ENCODE measurements at places on chromosomes 2 and 18. TPM values are rescaled to one million over a fixed set of nuclear protein-coding genes. Genes with fewer than 3 reads are reported as not detected.

The BMP10 gene
- polyA plus RNA-seq: not detected

The FAM237A gene
- not detected for polyA plus RNA-seq

The GAL3ST2 gene
- 0.37 TPM for polyA plus RNA-seq

- DNase-seq: no peak
Observed at GRCh38 chr2:190860985-190861680, 19.5 kb upstream of the GLS start.

The XPO1 gene
- 236 TPM for polyA plus RNA-seq

DNA sequence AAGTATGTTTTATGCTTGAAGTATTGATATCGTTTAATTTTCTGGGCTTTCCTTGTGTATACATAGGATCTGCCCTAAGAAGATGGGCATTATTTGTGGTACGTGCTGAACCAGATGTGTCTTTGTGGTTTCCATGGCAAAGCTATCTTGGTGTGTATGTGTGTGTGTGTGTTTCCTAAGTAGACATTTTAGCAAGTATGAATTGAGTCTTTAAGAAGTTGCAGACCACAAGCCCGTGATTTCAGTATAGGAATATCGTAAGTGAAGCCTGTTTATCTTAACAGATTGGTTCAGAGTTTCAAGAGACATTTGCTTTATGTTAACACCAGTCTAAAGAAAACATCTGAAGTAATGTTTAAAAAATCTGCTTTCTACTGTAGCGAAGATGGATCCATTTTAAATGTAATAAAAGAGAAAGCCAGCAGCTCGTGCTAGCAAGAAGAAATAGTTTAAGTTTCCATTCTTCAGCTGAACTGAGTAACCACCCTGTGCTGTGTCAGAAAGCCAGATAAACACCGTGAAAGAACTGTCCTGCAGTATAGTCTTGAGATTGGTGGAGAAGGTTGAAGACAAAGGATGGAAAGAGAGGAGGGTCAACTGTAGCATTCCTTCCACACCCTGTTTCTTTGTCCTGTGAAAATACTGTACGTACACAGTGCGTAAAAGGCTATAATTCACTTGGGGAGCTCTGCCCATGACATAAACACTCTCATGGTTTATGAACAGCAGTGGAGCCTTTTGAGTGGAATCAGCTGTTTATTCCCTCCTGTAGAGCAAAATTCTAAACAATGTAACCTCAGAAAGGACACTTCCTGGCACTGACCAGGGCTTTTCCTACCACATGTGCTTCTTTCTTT lies 91.9 kb upstream of the FOSL2 start:
- DNase-seq: peak; percentile 47

The CFAP210 gene
- polyA plus RNA-seq: 3.4 TPM

- no peak for DNase-seq
Observed at GRCh38 chr2:16386031-16386430, 279.6 kb downstream of the CYRIA start.

DNA sequence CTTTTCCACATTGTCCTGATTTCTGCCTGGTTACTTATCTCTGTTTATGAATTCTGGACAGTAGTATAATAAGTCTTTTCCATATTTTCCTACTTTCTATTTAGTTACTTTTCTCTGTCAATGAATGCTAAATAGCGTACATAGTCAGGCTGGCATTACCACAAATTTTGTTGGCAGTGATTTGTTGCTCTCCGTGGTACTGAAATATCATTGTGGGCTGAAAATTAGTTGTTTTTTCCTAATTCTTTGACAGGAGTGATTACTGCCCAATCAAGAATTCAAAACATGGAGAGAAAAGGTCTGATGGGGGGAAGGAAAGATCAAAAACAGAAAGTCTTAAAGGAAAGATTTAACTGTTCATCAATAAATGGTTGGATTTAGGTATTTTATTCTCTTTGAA lies 7.7 kb upstream of the GALNT13 start:
- no peak for DNase-seq

- DNase-seq: no peak
Observed at GRCh38 chr2:30372826-30373225, 74.2 kb upstream of the LCLAT1 start.

The ASNSD1 gene
- 66.3 TPM for polyA plus RNA-seq

DNA sequence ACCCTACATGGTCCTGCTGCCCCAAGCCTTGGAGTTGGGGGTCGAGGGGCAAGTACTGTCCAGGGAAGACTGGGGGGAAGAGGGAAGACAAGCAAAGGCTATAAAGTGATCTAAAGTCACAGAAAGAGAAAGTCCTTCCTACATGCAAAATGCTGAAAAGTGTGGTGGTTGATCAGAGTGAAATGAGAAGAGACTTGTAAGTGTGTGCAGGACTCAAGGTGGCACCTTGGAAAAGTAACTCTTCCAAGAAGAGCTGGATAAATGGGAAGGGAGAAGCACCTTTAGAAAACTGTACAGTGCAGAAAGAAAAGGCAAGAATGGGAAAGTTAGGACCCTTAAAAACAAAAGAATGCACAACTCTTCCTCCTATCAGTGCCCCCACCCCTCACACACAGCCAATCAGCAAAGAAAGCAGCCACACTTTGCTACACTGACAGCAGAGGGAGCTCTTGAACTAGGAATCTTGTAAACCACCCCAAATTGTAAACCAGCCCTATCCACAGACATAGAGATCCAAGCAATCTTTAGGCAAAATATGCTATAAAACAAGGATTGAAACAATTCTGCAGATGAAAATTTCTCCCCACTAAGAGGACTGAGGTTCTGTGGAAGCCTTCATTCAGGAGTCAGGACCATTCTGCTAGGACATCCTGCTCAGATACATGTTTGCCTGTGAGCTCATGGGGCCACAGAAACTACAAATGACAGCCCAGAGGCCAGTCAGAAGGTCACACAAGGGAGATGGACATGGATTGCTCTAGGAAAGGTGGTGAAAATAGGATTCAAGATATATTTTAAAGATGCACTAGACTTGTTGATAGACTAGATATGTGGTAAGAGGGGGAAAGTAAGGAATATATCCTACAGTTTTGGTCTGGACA lies 146.4 kb downstream of the FTCDNL1 start:
- no peak for DNase-seq

- DNase-seq: no peak
Observed at GRCh38 chr2:105876191-105876590, 131.5 kb downstream of the NCK2 start.

The CRYBA2 gene
- polyA plus RNA-seq: not detected

DNA sequence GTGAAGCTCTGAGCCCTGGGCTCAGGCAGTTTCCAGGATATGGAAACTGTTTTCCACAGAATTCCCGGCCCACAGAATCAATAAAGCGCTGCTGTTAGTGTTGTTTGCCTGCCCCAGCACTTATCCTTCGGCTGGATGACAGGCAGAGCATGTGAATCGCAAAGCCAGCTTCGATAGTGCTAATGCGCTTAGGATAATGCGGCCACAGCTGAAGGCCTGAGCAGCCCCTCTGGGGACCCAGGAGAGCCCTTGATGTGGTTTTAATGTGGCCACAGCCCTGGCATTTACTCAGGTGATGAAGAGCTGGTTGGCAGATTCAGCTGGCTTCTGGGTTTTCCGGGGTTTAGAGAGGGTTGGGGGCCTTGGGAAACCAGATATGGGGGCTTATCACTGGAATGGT lies 23.7 kb downstream of the PCARE start:
- no peak for DNase-seq

DNA sequence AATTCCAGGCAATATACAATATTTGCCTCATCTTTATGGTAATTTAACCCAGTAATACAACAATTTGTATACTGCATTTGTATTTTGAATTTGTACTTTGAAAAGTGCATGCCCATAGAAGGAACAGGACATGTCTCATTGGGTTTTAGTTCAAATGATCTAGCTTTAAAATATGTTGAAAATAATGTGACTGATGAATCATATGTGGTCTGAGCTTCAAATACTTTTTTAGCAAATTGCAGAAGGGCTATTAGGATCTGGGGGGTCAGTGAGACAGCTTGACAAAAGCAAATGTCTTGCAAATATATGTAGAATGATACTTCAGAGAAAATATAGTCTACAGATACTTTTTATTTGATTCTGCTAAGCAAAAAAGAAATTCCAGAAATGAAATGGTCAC lies 248.9 kb downstream of the DCC start:
- no peak for DNase-seq

The WNT6 gene
- polyA plus RNA-seq: 0.27 TPM

GRCh38 chr2:177171418-177171865 lies 41.2 kb upstream of the HNRNPA3 start:
- no peak for DNase-seq

DNA sequence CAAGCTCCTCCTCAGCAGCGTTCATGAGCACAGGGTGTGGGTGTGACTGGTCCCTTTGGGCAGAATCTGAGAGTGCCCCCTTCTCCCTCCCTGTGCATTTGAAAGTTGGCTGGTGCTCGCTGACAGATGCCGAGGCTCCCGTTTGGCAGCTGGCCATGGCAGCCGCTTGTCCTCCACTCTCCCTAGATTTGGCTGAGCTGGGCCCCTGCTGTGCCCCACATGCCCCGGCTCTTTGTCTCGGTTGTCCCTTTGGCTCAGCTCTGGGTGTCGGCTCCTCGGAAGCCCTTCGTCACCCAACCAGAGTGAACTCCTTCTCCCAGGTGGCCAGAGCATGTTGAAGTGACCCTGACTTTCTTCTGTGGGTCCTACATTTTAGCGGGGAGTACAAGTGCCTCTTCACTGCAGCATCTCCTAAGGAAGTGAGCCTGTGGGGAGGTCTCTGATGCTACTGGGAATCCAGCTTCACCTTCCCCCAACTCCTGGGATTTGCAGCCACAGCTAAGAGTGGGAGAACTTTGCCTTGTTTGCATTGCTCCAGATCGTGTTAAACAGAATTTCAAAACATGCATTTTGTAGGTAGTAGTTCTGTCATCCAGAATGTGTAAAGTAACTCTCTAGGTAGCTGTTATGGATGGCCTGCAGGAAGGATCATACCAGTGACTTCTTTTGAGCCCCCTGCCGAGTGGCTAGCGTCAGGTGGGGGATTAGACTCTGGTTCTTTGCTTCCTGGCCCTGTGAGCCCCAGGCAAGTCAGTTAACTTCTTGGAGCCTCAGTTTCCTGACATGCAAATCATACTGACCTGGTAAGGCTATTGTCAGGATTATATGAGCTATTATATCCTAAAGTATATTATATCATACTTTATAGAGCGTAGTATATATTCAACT lies 24.2 kb downstream of the HPCAL1 start:
- no peak for DNase-seq

- no peak for DNase-seq
Observed at GRCh38 chr18:50654658-50655550, 95.0 kb downstream of the MAPK4 start.

The SCYGR4 gene
- 0.10 TPM for polyA plus RNA-seq

Data from right renal cortex interstitium (tissue), 3 donors.